Stimulated activated CD4-positive, alpha-beta T cell treated with anti-CD3 and anti-CD28 coated beads, Interleukin-12 subunit alpha, Interleukin-12 subunit beta, amount 100 ng/mL, for 48 hours (primary cell): ENCODE measurements at places on chromosomes 12 and 14.

DNA sequence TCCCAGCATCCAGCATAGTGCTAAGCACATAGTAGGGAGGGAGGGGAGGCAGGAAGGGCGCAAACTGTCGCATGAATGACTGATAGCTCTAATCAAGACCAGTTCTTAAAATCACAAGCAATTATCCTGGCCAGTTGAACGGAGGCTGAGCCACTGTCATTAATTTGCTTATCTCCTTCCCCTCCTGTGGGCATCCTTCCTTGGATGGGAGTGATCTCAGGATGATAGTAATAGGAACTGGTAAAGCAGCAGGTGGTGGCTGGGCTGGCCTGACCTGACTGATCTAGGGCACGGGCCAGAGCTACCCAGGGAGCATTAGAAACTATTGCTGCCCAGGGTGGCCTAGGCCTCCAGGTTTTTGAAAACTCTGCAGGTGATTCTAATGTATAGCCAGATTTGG, 97.0 kb downstream of the BEGAIN start:
- no peak for DNase-seq

DNA sequence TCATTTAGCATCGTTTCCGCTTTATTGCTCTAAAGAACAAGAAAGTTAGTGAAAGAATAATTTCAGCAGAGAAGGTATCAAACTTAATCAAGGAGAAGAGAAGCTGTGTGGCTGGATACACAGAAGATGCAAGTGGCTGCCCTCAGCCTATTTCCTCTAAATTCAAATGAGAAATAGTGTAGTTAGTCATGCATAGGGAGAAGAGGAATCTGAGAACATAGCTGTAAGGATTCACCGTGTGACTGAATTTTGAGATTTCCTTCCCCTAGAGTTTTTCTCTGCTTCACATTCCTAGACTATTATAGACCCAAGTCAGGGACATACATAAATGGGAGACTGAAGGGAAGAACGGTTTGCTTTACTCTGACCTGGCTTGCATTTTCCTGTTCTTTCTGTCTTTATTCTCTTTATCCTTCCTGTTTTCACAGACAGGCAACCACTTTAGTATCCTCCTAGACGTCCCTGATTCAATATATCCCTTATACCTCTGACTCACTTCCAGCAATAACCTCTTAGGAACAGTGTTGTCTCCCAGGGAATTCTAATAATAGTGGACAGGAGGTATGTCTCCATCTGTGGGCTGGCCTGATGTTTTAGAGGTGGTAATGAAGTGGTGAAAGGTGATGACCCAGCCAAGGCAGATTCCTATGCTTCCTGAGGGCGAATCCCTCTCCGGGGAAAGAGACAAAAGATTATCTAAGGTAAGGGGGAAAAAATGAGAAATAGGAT, 7.0 kb downstream of the RNASE10 start:
- DNase-seq = no peak

- no peak for DNase-seq
These were observed 5.6 kb downstream of the MSI1 start for GRCh38 chr12:120363274-120363855.

DNA sequence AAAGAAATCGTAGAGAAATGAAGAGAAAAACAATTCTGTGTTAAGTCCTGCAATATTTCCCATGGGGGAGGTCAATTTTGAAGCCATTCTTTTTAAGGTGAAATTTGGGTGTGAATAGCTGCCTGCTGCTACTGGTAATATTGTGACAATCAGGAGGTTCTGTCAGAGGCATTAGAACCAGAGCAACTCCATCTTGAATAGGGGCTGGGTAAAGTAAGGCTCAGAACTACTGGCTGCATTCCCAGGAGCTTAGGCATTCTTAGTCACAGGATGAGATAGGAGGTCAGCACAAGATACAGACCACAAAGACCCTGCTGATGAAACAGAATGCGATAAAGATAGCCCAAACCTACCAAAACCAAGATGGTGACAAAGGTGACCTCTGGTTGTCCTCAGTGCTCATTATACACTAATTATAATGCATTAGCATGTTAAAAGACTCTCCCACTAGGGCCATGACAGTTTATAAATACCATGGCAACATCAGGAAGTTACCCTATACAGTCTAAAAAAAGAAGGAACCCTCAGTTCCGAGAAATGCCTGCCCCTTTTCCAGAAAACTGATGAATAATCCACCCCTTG, 24.8 kb upstream of the MTHFD1 start:
- no peak for DNase-seq

DNA sequence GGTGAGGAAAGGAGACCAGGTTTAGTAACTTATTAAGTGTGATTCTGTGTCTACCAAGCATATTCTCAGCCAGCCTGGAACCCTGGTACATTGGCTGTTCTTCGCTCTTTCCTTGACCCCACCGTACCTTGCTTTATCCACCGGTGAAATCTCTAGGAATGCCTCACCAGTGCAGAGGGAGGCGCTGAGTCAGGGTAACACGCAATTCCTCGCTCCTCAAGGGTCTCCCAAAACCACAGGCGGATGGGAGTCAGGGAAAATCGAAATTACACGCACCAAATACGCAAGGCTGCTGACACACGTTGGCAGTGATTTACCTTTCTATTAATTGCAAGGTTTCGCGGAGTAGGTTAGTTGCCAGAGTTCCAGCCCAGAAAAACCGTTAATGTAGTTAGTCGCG, 845 bp downstream of the L3HYPDH start:
- no peak for DNase-seq

- DNase-seq = no peak
These were observed 6.1 kb upstream of the CDCA4 start for GRCh38 chr14:105026802-105027563.
